ENCODE measurements at places on chromosomes 5 and 9. TPM values are rescaled to one million over a fixed set of nuclear protein-coding genes. Genes with fewer than 3 reads are reported as not detected.
A peak's percentile ranks its signal among the peaks of the same experiment; 100 is the strongest.

ADGRD2 gene
- not detected for total RNA-seq

ZFP37 gene
- 4.2 TPM for total RNA-seq

GABRA1 gene
- not detected for total RNA-seq

PCDHB3 gene
- 6.5 TPM for total RNA-seq

PHPT1 gene
- total RNA-seq: 134 TPM

DNA sequence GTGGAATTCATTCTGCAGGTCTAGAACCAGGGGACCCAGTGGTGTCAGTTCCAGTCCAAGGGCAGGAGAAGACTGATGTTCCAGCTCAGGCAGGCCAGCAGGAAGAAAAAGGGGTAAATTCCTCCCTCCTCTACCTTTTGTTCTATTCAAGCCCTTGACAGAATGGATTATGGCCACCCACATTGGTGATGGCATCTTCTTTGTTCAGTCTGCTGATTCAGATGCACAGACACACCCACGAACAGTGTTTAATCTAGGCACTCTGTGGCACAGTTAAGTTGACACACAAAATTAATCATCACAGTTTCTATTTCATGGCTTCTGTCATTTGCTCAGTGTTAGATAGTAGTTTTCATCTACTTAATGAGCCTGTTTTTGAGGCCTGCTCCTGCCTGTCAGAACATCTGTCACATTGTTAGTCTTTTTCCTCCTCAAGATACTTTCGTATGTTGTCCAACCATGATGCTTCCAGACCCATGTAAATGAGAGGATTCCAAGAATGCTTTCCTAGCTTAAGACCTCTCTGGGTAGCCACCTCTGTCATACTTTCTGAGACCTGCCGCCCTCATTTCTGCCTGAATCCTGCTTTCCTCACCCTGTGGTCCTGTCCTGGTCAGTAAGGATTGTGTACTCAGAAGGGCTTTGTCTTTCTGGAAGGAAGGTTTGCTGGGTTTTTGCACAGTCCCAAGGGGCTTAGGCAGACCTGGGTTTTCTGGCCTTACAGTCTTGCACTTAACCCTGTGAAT lies 72.5 kb downstream of the SPIN1 start:
- peaks cover 4% of the 10 kb centered on the region for H3K36me3 ChIP-seq
- peak overlapping the region; percentile 45 for H3K27ac ChIP-seq
- peaks cover 21% of the 10 kb centered on the region for H3K4me1 ChIP-seq
- no peaks in the 10 kb centered on the region for H3K27me3 ChIP-seq
- no peak overlapping the region for H3K4me3 ChIP-seq

GRCh38 chr9:109379513-109379912 lies 58.7 kb upstream of the EPB41L4B start:
- no peak for DNase-seq
- no peaks in the 10 kb centered on the region for H3K4me1 ChIP-seq
- H3K4me3 ChIP-seq: no peak overlapping the region
- no peaks in the 10 kb centered on the region for H3K36me3 ChIP-seq
- peaks cover 2% of the 10 kb centered on the region for H3K27me3 ChIP-seq
- no peak overlapping the region for H3K27ac ChIP-seq

DNA sequence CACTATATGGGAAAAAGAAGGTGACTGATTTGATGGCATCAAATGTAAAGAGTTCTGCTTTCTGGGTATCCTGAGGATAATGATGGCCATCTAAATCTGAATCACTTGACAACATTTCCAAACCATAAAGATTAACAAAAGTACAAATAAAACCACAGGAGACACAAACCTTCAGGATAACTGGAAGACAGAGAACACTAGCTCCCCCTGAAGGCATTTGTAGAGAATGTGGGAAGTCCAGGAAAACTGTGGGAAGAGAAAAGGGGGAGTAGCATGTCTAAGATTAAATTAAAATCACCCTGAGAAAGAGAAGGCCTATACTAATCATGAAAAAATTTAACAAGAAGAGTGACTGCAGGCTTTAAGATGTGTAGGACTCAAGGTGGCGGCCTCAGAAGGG lies 116.2 kb downstream of the PRELID2 start:
- peaks cover 2% of the 10 kb centered on the region for H3K27me3 ChIP-seq
- no peaks in the 10 kb centered on the region for H3K4me1 ChIP-seq
- no peak overlapping the region for H3K4me3 ChIP-seq
- no peak overlapping the region for H3K27ac ChIP-seq
- no peaks in the 10 kb centered on the region for H3K36me3 ChIP-seq

- no peaks in the 10 kb centered on the region for H3K4me1 ChIP-seq
- no peak overlapping the region for H3K27ac ChIP-seq
- no peaks in the 10 kb centered on the region for H3K27me3 ChIP-seq
- H3K4me3 ChIP-seq: no peak overlapping the region
- H3K36me3 ChIP-seq: no peaks in the 10 kb centered on the region
Observed at GRCh38 chr5:108487951-108488350, 106.1 kb upstream of the FBXL17 start.

- H3K27me3 ChIP-seq: no peaks in the 10 kb centered on the region
- H3K27ac ChIP-seq: peak overlapping the region; percentile 53
- no peak overlapping the region for H3K4me3 ChIP-seq
- DNase-seq: no peak
- H3K4me1 ChIP-seq: peaks cover 10% of the 10 kb centered on the region
- H3K36me3 ChIP-seq: no peaks in the 10 kb centered on the region
Observed at GRCh38 chr5:174501461-174502069, 222.8 kb upstream of the MSX2 start.
